ENCODE measurements at places on chromosomes 1 and 21. TPM values are rescaled to one million over a fixed set of nuclear protein-coding genes. Genes with fewer than 3 reads are reported as not detected.

- H3K27ac ChIP-seq: no peak overlapping the region
- H3K4me3 ChIP-seq: no peak overlapping the region
- no peaks in the 10 kb centered on the region for H3K36me3 ChIP-seq
- no peak for DNase-seq
These were observed 2.4 kb upstream of the HTR6 start for GRCh38 chr1:19662313-19662712.

Gene VCAM1
- 8.1 TPM for total RNA-seq

DNA sequence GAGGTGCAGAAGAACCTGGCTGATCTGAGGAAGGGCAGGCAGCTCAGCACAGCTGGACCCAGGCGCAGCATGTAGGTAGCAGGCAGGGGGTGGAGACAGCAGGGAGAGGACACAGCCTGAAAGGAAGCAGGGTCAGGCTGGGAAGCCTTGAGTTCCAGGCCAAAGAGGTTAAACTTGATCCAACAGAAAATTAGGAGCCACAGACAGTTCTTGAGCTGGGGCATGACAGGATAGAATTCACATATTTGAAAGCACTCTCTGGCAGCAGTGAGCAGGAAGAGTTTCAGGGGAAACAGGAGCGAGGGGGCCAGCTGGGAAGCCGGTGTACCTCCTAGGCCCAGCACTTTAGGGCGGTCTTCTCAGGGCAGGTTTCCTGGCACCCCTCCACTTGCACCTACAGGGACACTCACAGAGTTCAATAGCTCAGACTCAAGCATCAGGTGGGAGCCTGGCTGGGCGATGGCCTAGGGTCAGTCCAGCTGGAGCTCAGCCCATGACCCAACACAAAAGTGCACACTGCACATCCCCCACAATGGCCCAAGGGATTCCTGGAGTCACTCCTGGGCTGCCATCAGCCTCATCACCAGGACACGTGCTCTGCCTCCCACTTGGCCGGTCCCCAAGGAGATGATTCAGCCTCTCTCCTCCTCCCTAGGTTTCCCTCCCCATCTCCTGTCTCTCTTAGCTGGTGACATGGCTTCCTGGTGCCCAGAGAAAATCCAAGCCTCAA is 22.7 kb downstream of the MATN1 start:
- H3K27ac ChIP-seq: no peak overlapping the region
- no peak overlapping the region for H3K4me3 ChIP-seq

- H3K27me3 ChIP-seq: no peaks in the 10 kb centered on the region
- DNase-seq: no peak
- H3K4me1 ChIP-seq: peaks cover under 1% of the 10 kb centered on the region
- no peak overlapping the region for H3K4me3 ChIP-seq
- H3K36me3 ChIP-seq: no peaks in the 10 kb centered on the region
These were observed 6.0 kb upstream of the TRAPPC10 start for GRCh38 chr21:44006017-44006619.

Gene GOLT1A
- total RNA-seq: 22.4 TPM

Gene KIRREL1
- total RNA-seq: 40.8 TPM
